ENCODE measurements at places on chromosomes 3 and 15.

DNA sequence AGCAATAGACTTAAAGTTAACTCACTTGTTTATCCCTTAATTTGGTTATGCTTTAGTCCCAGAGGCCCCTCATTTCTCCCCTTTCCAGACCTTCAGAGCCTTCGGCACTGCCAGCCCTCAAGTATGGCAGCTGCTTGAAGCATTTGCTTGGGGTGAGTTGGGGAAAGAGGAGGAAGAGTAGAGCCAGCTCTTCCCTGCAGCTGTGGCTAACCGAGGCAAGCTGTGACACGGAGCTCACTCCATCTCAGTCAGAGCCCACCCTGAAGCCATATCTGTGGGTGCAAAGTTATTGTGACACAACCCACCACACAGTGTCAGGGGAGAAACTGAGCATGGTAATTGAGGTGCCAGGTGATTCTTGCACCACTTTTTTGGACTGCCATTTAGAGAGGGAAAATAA is 66.1 kb downstream of the FILIP1L start:
- no peak for DNase-seq

DNA sequence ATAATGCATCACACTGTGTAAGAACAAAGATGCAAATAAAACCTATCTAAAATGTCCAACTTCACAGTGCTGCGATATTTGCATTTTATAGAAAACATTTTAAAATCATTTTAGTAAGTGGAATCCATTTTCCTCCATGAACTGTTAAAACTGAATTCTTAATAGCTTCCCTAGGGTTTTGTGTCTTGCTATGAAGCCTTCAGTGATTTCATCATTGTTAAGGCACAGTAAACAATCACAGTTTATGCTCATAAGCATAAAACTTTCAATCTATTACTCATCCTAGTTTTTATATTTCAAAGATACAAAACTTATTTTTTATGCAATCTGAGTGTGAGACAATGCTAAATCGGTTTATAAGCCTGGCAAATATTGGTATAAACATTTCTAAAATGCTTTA is 509.7 kb downstream of the TUSC7 start:
- DNase-seq: no peak

DNA sequence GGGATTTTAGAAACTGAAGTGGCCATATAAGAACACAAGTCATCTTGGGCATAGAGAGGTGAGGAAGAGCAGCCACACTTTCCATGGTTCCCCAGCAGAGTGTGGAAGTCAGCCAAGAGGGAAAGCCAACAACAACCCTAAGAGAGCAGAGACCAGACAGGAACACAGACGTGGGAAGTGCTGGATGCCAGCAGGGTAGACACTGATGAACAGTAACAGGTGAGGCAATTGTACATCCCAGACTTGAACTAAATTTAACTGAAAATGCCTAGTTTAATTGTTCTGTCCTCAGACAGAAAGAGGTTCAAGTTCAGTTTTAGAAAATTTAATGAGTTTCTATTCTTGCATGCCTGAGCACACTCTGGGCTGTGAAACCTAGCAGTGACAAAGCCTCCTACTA is 212.1 kb downstream of the ATP8B4 start:
- no peak for DNase-seq

DNA sequence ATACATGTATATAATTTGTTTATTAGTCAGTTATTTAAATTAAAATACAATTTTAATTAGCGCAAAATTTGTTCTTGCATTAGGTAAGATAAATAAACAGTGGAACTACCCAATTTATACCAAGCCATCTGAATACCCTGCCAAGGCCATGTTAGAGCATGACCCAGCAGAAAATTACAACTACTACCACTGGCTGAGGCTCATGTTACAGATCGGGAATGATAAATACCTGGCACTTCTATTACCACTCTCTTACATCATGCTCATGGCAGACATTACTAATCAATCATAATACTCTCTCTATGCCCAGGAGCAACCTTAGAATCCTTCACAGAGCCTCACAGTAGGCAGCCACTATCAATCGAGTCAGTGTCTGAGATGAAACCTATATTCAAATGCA is 21.2 kb upstream of the LMOD3 start:
- DNase-seq: peak; percentile 52

GRCh38 chr3:37770938-37771918 is 90.5 kb upstream of the CTDSPL start:
- DNase-seq: peak; percentile 69

DNA sequence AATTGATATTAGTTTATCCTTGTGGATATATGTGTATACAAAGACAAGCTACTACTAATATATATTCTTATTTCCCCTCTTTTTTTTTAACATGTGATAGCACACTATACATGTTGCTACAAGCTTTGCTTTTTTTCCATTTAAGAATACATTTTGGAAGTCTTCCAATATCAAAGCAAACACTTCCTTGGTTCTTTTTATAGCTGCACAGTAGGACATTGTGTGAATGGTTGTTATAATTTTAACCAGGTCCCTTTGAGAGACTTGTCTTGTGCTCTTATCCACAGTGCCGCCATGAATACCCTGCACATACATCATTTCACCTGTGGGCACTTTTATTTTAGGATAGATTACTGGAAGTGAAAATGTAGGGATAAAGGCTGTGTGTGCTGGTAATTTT is 88.7 kb downstream of the CACNA2D3 start:
- DNase-seq: no peak

GRCh38 chr15:71939981-71940588 is 129.7 kb downstream of the NR2E3 start:
- DNase-seq: peak; percentile 13

DNA sequence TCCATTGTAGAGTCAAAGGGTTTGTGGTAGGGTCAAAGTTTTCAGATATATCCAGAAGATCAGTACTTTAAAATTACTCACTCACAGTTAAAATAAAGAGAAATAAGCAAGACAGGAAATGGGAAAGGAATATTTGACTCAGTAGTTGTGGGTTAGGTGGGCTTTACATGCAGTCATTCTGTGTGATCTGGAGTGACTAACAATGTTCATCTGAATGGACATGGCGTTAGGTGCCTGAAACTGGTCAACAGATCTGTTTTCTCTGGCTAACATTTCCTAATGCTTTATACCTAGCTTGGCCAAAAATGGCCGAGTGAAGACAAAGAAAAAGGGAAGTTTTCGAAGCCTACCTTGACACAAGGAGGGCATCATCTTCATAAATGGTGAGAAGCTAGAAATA is 133.4 kb upstream of the SATB1 start:
- no peak for DNase-seq

DNA sequence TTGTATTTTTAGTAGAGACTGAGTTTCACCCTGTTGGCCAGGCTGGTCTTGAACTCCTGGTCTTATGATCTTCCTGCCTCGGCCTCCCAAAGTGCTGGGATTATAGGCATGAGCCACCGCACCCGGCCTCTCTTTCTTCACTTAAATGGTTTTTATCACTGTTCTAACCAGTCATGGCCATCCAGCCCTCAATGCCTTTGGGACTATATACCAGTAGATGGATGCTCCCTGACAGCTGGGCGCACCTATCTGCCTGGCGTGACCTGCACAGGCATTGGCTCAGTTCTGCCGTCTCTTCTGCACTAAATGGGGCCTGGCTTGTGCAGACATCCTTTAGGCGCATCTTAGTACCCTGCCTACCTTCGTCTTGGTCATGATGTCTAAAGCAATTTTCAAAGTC is 233.4 kb downstream of the ADAMTS17 start:
- DNase-seq: no peak

GRCh38 chr3:149395107-149396089 is 17.9 kb upstream of the TM4SF1 start:
- DNase-seq: no peak

GRCh38 chr3:136696797-136697196 is 55.4 kb downstream of the STAG1 start:
- no peak for DNase-seq

GRCh38 chr3:170499562-170500156 is 81.0 kb downstream of the CLDN11 start:
- peak; percentile 57 for DNase-seq

DNA sequence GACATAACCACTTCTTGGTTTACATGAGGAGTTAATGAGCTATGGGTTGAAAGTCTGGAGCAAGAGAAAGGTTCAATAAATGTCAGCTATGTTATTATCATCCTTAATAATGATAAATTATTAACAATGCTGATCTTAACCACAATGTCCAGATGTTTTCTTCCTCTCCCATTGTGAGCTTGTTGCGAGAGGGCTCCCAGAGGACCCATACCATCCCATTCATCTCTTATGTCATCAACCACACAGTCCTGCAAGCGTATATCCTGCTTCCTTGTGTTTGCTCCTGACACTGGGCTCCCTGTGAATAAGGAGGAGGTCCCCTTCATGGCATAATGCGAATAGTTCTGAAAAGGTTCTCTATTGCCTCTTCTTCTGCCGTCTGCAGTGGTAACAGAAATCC is 266.8 kb downstream of the TLE3 start:
- no peak for DNase-seq

GRCh38 chr3:135887220-135887619 is 78.3 kb upstream of the PPP2R3A start:
- DNase-seq: no peak

- DNase-seq: no peak
These were observed 228.0 kb upstream of the ADAMTS9 start for GRCh38 chr3:64915778-64916177.

GRCh38 chr3:171811295-171811912 is 1.1 kb upstream of the PLD1 start:
- DNase-seq: peak; percentile 92

DNA sequence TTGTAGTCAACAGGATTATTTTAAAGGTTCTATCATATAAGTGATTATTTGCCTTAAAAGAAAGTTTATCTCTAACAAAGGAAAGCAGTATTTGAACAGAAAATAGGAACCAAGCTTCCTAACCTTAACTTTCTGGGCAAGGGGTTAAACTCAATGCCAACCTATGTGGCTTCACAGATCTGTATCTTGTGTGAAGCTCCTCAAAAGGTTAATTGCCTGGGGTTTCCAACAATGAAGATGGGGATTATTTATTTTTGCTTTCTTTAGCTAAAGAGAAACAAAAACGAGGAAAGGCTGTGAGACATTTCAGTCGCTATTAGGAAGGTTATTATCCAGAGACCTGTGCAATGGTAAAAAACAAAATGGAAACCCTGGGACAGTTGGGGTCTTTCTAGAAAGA is 1.1 kb upstream of the WDR82 start:
- no peak for DNase-seq

All from hematopoietic multipotent progenitor cell treated with erythropoietin and hydrocortisone succinate and interleukin-3 and kit ligand, for 6 days (in vitro differentiated cells).